Cerebellar nuclear complex (tissue), 1 donor: ENCODE measurements at places on chromosomes 6 and 20.

- no peak for DNase-seq
Measured at GRCh38 chr6:138654715-138655634, 118.6 kb upstream of the CCDC28A start.

GRCh38 chr6:781350-781961 is 88.5 kb upstream of the EXOC2 start:
- no peak for DNase-seq

DNA sequence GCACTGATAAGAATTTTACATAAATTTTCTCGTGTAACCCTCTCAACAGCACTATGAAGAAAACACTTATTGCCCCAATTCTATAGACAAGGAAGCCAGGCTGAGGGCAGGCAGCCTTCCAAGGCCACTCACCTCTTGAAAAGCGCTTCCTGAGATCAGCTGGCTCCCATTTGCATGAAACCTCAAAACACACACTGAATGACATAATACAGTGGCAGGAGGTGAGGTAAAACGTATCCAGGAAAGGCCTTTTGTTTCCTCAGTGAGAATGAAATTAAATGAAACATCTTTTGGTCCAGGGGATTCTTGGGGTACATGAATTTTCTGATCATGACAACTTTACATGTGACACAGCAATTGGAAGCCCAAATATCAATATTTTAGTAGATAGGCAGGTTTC is 112.5 kb downstream of the WDR27 start:
- no peak for DNase-seq

DNA sequence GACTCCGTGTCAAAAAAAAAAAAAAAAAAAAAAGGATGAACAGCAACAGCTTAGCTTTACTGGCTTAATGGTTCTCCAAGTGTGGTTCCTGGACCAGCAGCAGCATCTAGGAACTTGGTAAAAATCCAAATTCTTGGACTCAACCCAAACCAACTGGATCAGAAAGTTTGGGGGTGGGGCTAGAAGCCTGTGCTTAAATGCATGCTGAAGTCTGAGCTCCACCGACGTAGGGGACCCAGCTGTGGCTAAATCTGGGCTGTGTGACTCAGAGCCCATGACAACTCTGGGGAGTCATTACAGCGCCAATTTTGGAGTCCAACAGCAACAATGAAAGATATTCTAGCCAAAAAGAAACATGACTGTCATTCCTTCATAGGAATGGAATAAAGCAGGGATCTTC is 13.6 kb upstream of the CHD6 start:
- DNase-seq: no peak

GRCh38 chr20:47198254-47198671 is 158.2 kb downstream of the ZMYND8 start:
- no peak for DNase-seq

DNA sequence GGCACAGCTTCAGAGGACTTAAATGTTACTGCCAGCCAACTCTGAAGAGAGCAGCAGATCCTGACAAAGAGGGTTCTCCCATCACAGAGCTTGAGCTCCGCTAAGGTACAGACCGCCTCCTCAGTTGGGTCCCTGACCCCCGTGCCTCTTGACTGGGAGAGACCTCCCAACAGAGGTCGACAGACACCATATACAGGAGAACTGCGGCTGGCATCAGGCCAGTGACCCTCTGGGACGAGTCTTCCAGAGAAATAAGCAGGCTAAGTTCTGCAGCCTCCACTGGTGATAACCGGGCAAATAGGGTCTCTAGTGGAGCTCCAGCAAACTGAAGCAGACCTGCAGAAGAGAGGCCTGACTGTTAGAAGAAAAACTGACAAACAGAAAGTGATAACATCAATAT is 187.0 kb downstream of the CLVS2 start:
- no peak for DNase-seq

DNA sequence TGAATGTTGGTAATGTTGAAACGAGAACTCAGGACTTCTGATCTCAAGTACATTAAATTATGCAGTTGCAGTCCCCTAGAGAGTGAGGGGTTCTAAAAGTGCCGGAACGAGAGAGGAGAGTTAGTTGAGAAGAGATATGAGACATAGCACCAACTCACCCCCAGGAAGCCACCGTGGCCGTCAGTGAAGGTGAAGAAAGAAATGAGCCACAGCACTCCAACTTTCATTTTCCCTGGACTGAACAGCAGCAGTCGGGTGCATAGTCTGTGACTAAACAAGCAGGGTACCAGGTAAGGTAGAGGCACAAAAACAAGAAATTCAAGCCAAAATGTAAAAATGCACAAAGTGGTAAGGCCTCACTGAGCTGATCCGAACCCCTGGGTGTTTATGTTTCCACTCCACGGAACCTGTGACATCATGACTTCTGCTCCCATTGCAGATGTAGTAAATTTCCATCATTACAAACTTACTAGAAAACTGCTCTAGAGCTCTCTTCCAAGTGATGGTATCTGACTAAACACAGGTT is 13.2 kb downstream of the ADGRF1 start:
- no peak for DNase-seq

- DNase-seq: no peak
Measured at GRCh38 chr6:96836631-96837080, 621 bp downstream of the GPR63 start.

- DNase-seq: no peak
Measured at GRCh38 chr20:53580376-53581111, 13.1 kb downstream of the ZNF217 start.

GRCh38 chr6:26249957-26250697 is 114.9 kb upstream of the BTN3A2 start:
- no peak for DNase-seq

DNA sequence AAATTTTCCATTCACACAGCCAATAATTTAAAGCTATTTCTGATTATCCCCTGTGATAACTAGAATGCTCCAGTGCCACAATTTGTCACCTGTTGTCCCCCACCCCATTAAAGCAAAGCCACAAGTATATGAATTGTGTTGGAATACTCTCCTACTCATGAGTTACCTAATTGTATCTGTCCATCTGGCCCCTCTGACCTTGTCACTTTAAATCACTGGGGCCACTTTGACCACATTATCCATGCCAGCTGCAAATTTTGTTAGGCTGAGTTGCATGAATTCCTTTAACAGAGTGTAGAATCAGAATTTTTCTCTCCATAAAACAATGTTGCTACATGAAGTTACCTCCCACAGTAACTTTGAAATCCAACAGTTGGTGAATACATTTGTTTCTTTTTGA is 204.6 kb downstream of the MEI4 start:
- DNase-seq: no peak

- no peak for DNase-seq
Measured at GRCh38 chr6:145031962-145032361, 703.4 kb downstream of the EPM2A start.

GRCh38 chr6:22544476-22544875 is 24.9 kb upstream of the HDGFL1 start:
- no peak for DNase-seq

DNA sequence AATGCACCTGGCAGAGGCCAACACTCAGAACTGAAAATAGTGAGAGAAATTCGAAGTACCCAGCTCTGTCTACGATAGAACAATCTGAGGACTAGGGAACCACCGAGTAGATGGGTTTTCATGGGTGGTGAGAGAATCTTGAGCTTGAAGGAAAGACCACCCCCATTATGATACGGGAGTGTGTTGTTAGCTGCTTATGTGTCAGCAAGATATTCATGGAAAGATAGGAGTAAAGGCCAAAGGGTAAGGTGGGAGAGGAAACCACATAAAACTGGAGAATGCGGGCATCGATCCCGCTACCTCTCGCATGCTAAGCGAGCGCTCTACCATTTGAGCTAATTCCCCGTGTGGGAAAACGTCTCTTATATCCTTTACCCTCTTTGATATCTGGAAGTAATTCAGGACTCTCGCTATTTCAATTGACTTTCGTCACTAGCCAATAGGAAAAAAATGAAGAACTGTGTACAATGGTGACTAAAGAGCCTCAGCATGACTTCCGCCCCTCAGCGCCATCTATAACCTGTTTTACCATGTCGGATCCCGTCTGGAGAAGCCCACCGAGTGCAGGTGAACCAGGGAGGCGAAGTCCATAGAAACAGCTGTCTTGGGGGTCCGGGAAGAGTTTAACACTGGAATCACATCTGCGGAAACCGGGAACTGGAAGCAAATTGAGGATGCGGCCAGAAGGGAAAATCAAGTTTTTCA is 25.0 kb upstream of the ABT1 start:
- peak; percentile 18 for DNase-seq

- no peak for DNase-seq
Measured at GRCh38 chr6:130527173-130527572, 161.4 kb downstream of the TMEM200A start.

GRCh38 chr20:20843982-20844381 is 131.5 kb upstream of the RALGAPA2 start:
- no peak for DNase-seq

- no peak for DNase-seq
Measured at GRCh38 chr20:36587388-36588070, 14.1 kb downstream of the TGIF2 start.

DNA sequence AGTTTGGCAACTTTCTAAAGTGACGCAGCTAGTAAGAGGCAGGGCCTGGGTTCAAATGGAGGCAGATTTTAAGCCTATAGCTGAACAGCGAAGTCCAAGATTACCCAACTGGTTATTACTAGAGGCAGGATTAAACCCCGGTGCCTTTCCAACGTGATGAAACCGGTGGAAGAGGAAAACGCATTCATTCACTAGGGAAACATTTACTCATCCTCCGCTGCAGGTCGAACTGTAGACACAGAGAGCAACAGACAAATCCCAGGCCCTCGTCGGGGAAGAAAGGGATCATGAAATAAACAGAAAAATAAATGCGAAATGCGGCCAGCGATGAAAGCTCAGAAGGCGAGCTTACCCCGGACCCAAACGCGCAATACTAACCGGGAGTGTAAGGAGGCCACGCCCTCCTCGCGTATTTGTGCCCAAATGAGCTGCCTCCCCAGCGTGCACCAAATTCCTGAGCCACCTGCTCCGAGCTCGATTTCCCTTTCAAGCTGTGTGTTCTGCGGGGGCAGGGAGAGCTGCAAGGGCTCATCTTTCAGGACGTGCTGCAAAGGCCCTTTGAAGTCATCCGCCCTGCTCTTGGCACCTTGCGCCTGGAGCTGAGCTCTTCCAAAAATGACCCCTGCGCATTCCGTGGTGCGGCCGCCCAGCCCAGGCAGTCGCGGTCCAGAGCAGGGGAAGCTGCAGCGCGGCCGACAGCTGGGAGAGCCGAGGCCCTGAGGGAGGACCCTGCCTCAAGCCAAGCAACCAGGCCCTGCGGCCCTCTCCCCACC is 46.9 kb downstream of the PDYN start:
- DNase-seq: peak; percentile 56

DNA sequence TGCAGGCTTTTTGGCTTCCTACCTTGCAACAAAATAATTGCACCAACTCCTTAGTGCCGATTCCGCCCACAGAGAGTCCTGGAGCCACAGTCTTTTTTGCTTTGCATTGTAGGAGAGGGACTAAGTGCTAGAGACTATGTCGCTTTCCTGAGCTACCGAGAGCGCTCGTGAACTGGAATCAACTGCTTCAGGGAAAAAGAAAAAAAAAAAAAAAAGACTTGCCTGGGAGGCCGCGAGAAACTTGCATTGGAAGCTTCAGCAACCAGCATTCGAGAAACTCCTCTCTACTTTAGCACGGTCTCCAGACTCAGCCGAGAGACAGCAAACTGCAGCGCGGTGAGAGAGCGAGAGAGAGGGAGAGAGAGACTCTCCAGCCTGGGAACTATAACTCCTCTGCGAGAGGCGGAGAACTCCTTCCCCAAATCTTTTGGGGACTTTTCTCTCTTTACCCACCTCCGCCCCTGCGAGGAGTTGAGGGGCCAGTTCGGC is 420 bp downstream of the SOX4 start:
- DNase-seq: no peak

DNA sequence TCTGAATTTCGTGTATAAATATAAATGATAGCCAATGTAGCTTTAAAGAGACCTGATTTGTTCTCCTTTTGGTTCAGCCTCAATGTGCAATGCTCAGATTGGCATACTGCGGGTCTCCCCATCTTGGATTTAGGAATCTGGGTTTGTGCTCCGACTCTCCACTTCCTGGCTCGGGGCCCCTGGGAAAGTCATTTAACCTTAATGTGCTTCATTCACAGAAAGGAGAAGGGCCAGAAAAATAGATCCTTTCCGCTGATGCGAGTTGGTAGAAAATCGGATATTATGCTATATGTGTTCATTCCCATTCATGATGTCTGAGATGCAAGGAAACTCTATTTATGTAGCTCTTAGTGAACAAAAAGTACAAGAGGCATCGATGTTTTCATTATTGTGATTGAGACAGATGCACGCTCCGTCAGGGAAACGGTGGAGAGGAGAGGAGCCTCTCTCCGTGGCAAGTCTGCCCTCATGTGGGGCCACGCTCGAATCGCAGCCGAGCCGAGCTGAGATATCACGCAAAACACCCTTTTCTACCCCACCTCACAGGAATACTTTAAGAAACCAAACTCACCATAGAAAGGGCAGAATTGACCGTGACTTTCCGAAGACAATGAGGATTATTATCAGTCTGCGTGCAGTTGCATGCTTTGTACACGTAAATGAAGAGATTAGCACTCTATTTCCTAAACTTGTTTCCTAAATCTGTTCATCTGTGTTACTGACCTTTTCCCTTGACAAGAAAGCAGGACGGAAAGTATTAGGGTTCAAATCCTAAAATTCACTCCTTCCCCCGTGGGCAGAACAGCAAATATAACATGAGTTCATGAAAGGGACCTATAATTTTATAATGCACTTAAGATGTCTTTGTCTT is 136.6 kb downstream of the COL9A1 start:
- DNase-seq: no peak

GRCh38 chr20:20412750-20413149 is 44.8 kb downstream of the INSM1 start:
- no peak for DNase-seq

DNA sequence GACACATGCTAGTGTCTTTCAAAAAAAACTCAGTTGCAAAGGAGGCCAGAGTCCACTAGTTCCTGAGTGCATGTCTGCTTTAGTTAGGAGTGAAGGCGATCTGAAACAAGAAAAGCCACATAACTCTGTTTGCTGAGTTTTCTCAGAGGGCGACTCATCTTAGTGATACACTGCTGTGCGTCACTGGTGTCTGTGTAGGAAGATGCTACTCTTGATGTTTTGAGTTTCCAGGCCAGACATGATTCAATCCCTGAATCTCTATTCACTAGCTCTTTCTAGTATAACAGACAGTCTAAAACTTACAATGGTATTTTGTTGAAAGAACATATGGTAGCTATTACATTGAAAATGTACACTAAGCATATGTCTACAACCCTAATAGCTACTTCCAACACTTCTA is 60.9 kb downstream of the GFRAL start:
- DNase-seq: no peak

DNA sequence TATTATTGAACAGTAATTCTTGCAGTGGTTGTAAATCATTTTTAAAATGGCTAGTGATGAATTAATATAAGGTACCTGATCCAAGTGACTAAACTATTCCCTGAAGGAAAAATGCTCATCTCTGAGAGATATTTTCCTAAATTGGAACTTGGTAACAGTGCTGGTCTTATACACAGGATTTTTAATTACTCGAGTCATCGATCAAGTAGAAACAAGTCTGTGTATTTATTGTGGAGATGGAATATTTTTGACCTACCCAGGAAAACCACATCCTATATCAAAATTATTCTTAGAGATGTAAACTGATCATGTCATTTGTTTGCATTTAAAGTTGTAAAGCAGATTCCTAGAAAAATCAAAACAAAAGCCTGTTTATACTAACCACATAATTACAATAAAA is 166.9 kb downstream of the MOXD1 start:
- DNase-seq: no peak

GRCh38 chr6:11585426-11586016 is 48.0 kb downstream of the TMEM170B start:
- DNase-seq: no peak

GRCh38 chr20:38726804-38727606 is 2.7 kb downstream of the SLC32A1 start:
- DNase-seq: no peak

GRCh38 chr6:168381726-168382458 is 59.1 kb upstream of the SMOC2 start:
- DNase-seq: no peak
